Endothelial cell (in vitro differentiated cells): ENCODE measurements at places on chromosomes 2 and 18. TPM values are rescaled to one million over a fixed set of nuclear protein-coding genes. Genes with fewer than 3 reads are reported as not detected.

SPDYA gene
- 0.33 TPM for total RNA-seq

WNT10A gene
- not detected for total RNA-seq

TBR1 gene
- total RNA-seq: 0.08 TPM

SLC23A3 gene
- total RNA-seq: 1.7 TPM

DLGAP1 gene
- 1.8 TPM for total RNA-seq

GAL3ST2 gene
- total RNA-seq: not detected

EGR4 gene
- 0.15 TPM for total RNA-seq

GPR17 gene
- total RNA-seq: 0.15 TPM

ITGA4 gene
- total RNA-seq: 5.7 TPM

KLHL14 gene
- total RNA-seq: 1.3 TPM

ERMN gene
- 0.36 TPM for total RNA-seq

GREB1 gene
- 35.9 TPM for total RNA-seq

NRBP1 gene
- total RNA-seq: 117 TPM

NTSR2 gene
- total RNA-seq: not detected

NDC80 gene
- 8.6 TPM for total RNA-seq

KYNU gene
- not detected for total RNA-seq

ELOA2 gene
- not detected for total RNA-seq

IL36A gene
- not detected for total RNA-seq

SLC38A11 gene
- total RNA-seq: not detected

MRO gene
- total RNA-seq: 0.23 TPM

DYNAP gene
- not detected for total RNA-seq

CROCC2 gene
- total RNA-seq: not detected

TMEM87B gene
- total RNA-seq: 22.6 TPM

SERPINB10 gene
- total RNA-seq: not detected

THSD7B gene
- 10.5 TPM for total RNA-seq

SIGLEC15 gene
- 2.7 TPM for total RNA-seq

MBD1 gene
- total RNA-seq: 65.1 TPM

AMMECR1L gene
- 26.3 TPM for total RNA-seq
